ENCODE measurements at places on chromosomes 5 and 9.
A peak's percentile ranks its signal among the peaks of the same experiment; 100 is the strongest.

GRCh38 chr5:125683669-125684068 lies 739.5 kb upstream of the GRAMD2B start:
- peaks cover 6% of the 10 kb centered on the region for H3K27me3 ChIP-seq
- H3K4me1 ChIP-seq = no peaks in the 10 kb centered on the region
- H3K27ac ChIP-seq = no peak overlapping the region
- no peak for DNase-seq

DNA sequence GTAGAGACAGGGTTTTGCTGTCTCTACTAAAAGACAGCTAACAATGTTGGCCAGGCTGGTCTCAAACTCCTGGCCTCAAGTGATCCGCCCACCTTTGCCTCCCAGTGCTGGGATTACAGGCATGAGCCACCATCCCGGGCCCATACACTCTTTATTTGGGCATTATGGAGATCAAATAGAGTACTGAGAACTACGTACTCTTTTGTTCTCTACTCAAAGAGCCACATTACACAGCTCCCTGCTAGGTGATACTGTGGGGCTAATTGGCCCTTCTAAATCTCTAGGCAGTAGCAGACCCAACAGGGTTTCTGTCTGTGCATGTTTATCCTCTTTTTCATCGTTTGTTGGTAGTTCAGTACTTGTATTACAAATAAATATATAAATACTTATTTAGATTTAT lies 16.1 kb downstream of the CKMT2 start:
- no peaks in the 10 kb centered on the region for H3K4me1 ChIP-seq
- no peaks in the 10 kb centered on the region for H3K27me3 ChIP-seq
- no peak for DNase-seq
- no peak overlapping the region for H3K4me3 ChIP-seq

GRCh38 chr9:125815568-125815967 lies 68.4 kb downstream of the PBX3 start:
- H3K4me1 ChIP-seq = peaks cover 3% of the 10 kb centered on the region
- no peak overlapping the region for H3K27ac ChIP-seq
- H3K36me3 ChIP-seq = no peaks in the 10 kb centered on the region
- H3K27me3 ChIP-seq = no peaks in the 10 kb centered on the region
- no peak for DNase-seq
- H3K4me3 ChIP-seq = no peak overlapping the region

DNA sequence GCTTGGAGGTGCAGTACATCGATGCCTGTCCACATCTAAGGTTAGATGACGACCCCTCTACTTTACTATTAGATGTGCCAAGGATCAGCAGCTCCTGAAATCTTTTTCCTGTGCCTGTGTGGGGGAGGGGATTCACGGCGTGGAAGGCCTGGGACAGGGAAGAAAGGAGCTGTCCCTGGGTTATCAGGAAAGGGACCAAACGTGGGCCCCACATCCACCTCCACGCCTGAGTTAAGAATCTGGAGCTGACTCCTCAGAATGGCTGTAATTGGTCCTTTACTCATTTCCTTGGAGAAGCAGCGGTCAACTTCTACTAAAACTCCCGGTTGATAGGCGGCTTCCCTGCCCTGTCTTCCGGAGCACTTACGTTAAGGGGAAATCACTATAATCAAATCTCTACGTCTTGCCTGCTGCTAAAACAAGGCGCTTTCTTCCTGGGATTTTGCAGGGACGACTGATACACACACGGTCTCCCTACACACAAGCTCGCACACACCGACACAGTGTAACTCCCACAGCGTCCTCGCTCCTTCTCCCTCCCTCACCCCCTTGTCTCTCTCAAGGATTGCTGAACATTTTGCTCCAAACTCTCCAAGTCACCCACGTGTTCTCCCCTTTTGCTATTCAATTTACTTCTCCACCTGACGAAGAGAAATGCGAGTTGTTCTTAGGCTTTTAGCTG lies 1.4 kb downstream of the PDE4D start:
- DNase-seq = no peak
- peaks cover 6% of the 10 kb centered on the region for H3K36me3 ChIP-seq
- no peaks in the 10 kb centered on the region for H3K4me1 ChIP-seq
- H3K27ac ChIP-seq = no peak overlapping the region

DNA sequence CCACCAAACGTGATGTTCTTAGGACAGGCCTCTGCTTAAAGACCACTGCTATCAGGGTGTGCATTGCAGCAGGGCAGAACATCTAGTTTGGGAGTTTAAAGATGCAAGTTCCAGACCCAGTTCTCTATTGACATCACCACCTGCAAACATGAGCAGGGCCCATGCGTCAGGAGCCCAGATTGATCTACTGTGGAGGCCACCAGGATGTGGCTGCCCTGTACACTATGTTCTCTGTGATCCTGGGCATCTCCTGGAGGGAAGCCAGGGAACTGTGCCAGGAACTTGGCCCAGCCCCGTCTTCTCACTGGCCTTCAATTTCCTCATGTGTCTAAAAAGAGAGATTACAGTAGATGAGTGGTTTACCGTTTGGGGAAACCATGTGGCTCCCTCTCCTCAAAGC lies 87.1 kb downstream of the PDE6A start:
- no peaks in the 10 kb centered on the region for H3K36me3 ChIP-seq
- H3K4me1 ChIP-seq = peaks cover 21% of the 10 kb centered on the region
- no peak overlapping the region for H3K4me3 ChIP-seq
- no peak for DNase-seq
- H3K27me3 ChIP-seq = no peaks in the 10 kb centered on the region

- H3K27ac ChIP-seq = no peak overlapping the region
- no peak for DNase-seq
- H3K4me1 ChIP-seq = no peaks in the 10 kb centered on the region
- H3K27me3 ChIP-seq = no peaks in the 10 kb centered on the region
- no peak overlapping the region for H3K4me3 ChIP-seq
These were observed 1129.2 kb upstream of the ACO1 start for GRCh38 chr9:31255211-31255610.

GRCh38 chr5:39422728-39423285 lies 2.0 kb downstream of the DAB2 start:
- no peaks in the 10 kb centered on the region for H3K36me3 ChIP-seq
- no peak for DNase-seq
- H3K27me3 ChIP-seq = peaks cover 7% of the 10 kb centered on the region
- H3K4me3 ChIP-seq = peak overlapping the region; percentile 93
- H3K27ac ChIP-seq = no peak overlapping the region
- peaks cover 84% of the 10 kb centered on the region for H3K4me1 ChIP-seq

DNA sequence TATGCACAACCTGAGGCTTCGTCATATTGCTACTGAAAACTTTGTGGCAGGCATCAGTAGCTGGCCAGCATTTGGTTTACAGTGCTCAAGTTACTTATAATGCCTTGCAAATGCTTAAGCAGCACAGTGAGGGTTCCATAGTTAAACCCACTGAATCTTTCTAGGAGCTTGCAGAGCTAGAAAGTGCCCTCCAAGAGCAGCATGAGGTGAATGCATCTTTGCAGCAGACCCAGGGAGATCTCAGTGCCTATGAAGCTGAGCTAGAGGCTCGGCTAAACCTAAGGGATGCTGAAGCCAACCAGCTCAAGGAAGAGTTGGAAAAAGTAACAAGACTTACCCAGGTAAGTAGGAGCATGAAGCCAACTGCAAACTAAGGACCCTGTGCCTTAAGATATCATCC lies 60.9 kb downstream of the CNTRL start:
- no peaks in the 10 kb centered on the region for H3K27me3 ChIP-seq
- DNase-seq = no peak
- H3K27ac ChIP-seq = no peak overlapping the region
- H3K4me3 ChIP-seq = no peak overlapping the region

GRCh38 chr5:140677947-140678346 lies 4.6 kb upstream of the DND1 start:
- H3K36me3 ChIP-seq = peaks cover 6% of the 10 kb centered on the region
- H3K4me1 ChIP-seq = no peaks in the 10 kb centered on the region
- H3K27ac ChIP-seq = no peak overlapping the region
- H3K27me3 ChIP-seq = no peaks in the 10 kb centered on the region
- DNase-seq = no peak
